ENCODE measurements at places on chromosomes 2 and 18.

GRCh38 chr18:10858477-10858876, 290.9 kb downstream of the PIEZO2 start:
- no peak for DNase-seq

DNA sequence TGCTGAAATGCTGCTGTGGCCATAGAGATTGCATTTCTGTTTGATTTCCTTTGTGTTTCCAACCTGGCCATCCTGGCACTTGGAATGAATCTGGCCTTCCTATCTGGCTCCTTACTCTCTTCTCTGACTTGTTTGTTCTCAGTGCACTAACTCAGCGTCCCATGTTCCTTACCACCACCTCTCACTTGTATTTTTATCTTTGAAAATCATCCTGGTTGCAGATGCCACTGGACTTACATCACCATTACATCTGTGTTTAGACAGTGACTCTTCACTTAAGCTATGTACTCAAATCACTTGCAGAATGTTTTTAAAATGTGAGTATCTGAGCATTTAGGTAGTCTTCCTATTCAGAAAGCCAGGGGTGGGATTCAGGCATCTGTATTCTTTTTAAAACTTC, 239.5 kb downstream of the WDR7 start:
- no peak for DNase-seq

- no peak for DNase-seq
Observed at GRCh38 chr2:174334278-174334715, 457 bp upstream of the SP9 start.

DNA sequence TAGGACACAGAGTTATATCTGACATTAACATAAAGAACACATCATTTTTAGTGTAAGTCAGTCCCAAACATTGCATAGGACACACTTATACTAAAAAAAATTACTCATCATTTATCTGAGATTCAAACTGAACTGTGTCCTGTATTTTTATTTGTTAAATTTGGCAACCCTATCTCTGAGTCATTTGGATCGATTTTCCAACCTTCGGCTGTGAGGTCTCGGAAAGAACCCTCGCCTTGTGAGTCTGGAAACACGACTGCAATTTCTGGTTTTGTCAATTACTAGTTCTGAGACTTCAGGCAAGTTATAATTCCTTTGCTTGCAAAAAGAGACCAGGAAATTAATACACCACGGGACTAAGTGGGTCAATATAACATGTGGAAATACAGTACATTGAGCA, 14.0 kb downstream of the ATP8B1 start:
- no peak for DNase-seq

- DNase-seq, result peak; percentile 60
Observed at GRCh38 chr2:209523867-209524266, 100.0 kb downstream of the MAP2 start.

All from COLO829 (cell line).